ENCODE measurements at places on chromosomes 2 and 18.

DNA sequence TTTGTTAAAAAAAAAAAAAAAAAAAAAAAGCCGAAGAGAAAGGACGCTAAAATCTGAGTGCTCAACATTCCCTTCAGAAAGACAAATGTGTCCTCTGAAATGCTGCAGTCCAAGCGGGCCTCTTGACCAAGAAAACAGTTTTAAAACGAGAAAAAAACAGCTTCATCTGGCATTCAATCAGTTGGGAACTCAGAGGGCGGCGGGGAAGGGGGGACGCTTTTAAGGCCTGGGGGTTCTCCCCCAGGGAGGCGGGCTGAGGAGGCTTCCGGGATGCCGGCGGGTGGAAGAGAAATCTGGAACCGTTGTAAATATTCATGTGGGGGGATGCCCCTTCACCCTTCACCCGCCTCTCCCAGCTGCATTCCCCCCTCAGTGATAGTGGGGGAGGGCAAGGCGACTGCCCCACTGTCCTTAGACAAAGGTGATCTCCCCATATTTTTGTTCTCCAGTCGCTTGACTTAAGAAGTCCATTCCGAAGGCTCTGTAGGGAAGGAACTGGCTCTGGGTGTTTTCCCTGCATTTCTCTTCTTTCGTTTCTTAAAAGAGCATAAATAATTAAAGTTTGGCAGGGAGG, 3.3 kb upstream of the HOXD11 start:
- DNase-seq, result no peak

DNA sequence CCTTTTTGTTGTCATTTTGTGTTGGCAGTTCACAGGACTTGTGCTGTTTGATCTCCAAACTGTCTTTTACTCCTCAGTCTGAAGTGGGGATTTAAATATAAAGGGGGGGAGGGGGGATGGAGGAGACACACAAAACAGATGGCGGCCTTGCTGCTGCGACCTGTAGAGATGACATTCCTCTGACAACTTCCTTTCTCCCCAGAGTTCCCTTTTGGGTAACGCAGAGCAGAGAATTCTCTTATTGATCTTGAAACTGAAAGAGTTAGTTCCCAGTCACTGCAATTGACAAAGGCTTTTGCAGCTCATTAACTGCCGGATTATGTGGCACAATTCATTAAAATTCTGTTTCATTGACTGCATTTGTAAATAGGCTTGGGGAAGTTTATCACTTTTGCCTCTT, 279.3 kb downstream of the TSN start:
- no peak for DNase-seq

- no peak for DNase-seq
Measured at GRCh38 chr2:206241736-206242135, 32.7 kb upstream of the ZDBF2 start.

DNA sequence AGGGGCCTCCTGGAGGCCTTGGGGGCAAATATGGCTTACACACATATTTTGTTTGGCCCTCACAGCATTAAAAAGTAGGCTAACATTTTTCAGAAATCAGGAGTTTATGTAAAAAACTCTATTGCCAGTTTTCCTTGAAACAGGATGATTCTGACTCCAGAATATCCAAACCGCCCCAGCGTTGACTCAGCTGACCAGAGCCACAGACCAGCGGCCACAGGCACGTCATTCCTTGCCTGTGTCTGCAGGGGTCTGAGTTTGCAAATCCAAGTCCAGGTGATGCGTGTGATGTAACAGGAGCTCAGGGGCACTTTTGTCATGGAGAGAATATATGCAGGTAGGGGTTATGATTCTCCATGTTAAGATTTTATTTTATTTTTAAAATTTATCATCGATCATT, 79.4 kb upstream of the ALKAL2 start:
- DNase-seq, result no peak

- DNase-seq, result no peak
Measured at GRCh38 chr2:227627769-227628168, 10.5 kb downstream of the SCYGR4 start.

GRCh38 chr2:65658881-65659280, 226.5 kb upstream of the SPRED2 start:
- no peak for DNase-seq
